GOT3 (cell line): ENCODE measurements at places on chromosomes 16 and 17.

DNA sequence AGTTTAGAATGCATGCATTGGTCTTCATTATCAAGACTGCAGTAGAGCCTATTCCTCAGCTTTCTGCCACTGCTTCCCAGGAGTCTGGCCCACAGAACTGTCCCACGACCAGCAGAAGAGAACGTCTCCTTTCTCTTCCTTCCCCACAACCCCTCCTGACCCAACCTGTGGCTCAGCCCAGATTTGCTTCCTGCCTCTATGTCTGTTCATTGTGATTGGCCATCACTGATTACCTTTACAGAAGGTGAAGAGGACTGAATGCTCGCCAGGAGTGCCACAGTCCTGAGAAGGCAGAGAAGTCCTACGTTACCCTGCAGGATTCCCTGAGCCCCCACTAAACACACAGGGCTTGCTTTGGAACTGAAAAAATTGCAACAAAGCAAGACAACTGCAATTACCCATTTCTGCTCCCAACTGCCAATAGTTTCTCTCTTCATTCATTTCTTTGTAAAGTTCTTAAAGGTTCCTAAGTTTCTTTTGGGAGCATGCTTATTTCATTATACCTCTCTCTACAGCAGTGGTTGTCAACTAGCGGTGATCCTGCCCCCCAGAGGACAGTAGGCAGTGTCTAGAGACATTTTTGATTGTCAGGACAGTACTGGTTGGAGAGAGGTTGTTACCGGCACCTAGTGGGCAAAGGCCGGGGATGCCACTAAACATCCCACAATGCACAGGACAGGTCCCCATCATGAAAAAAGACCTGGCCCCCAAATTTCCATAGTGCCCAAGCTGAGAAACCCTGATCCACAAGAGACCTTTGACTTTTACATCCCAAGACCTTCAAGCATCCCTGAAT lies 4.5 kb upstream of the NAT9 start:
- DNase-seq: no peak

- DNase-seq: no peak
These were observed 15.1 kb downstream of the SLC5A10 start for GRCh38 chr17:18966831-18967624.

- DNase-seq: no peak
These were observed 9.6 kb downstream of the STX8 start for GRCh38 chr17:9566067-9566466.

- DNase-seq: no peak
These were observed 405.9 kb downstream of the SHISA9 start for GRCh38 chr16:13307255-13307654.

DNA sequence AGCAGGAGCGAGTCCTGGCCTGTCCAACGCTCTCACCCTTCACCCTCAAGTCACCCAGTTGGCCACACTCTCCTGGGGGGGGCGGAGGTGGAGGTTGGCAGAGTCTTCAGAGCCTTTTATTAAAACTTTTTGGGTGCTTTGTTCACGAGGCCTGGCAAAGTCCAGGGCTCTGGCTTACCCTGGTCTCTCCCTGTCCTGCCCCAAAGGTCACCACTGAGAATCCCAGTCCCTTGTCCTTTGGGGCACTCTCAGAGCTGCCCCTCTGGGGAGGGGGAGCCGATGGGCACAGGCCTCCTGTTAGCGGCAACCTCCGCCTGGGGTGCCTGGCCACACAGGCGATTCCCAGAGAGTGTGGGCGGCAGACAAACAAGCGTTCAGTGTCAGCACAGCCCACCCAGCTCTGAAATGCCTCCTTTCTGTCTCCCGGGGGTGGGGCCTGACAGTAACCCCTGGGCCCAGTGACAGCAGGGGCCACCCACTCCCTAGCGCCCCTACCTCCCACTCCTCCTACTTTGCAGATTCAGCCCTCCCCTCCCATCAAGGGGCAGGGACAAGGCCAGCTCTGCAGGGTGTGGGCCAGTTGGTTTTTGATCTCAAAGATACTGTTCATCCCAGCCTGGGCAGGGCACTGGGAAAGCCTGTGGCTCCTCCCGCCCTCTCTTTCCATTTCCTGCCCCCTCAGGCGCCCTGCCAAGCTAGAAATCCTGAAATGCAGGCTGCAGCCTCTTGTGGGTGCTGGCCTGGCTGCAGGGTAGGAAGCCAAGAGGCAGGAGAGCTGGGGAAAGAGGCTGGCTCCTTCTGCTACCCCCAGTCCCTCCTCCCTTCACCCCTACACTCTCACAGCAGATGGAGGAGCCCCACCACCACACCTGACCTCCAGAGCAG lies 36.6 kb upstream of the EMP2 start:
- DNase-seq: no peak

DNA sequence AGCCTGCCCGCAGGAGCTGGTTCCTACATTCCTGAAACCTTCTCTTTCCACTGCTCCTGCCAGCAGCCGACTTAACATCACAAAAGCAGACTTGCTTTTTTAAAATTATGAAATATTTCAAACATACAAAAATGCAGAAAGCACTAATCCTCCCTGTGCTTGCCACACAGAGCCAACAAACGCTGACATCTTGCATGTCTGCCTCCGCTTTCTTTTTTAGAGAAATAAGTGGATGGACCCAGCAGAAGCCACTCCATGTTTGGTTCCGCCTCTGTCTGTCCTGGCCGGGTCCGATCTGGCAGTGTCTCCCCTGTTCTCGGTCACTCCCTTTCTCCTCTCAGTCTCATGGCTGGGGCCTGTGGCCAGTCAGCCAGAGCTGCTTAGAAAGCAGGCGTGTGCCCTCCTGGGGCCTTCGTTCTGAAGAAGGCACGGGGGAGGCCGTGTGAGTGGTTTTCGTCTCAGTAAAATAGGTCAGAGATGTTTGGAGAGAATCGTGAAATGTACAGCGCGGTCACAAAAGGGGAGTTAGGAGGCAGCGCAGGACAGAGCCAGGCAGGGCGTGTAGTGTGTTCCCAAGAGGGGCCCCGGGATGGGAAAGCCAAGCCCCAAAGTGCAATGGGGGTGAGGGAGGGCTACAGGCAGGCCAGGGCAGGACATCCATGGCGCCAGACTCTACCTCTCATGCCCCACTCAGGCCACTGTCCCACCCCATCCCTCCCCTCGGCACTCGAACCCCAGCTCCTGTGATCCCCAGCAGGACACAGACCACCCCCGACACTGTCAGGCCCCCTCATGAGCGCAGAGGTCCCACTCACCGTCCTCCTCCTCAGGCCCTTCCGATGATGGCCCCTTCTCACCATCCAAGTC lies 23.2 kb downstream of the MXRA7 start:
- no peak for DNase-seq

DNA sequence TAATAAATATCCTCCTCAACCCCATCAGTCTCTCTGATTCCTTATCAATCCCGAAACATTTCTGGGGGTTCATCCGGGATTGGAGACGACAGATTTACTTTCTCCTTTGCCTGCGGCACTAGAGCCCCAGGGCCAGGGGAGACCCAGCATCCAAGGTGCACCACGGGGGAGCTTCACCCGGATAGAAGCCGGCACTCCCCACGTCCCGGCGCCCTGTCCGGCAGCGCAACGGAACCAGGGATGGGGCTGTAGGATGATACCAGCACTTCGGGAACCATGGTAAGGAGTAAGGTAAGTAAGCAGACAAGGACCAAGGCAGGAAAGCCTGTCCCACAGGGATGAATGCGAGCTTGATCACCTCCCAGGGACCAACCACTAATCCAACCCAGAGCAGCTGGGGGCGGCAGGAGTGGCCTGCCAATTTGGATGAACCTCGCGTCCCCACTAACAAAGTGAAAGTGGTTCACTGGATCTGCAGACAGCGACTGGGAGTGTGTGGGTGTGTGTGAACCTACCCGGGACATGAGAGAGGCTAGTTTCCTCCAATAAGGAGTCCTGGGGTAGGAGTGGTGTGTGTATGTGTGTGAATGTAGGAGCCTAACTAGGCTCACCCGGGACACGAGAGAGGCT lies 11.9 kb downstream of the POLR3K start:
- DNase-seq: no peak

- DNase-seq: no peak
These were observed 48.1 kb downstream of the BEAN1 start for GRCh38 chr16:66475232-66475631.

GRCh38 chr16:77540646-77541045 lies 105.8 kb upstream of the ADAMTS18 start:
- no peak for DNase-seq

GRCh38 chr16:704552-705380 lies 835 bp downstream of the FBXL16 start:
- DNase-seq: no peak

DNA sequence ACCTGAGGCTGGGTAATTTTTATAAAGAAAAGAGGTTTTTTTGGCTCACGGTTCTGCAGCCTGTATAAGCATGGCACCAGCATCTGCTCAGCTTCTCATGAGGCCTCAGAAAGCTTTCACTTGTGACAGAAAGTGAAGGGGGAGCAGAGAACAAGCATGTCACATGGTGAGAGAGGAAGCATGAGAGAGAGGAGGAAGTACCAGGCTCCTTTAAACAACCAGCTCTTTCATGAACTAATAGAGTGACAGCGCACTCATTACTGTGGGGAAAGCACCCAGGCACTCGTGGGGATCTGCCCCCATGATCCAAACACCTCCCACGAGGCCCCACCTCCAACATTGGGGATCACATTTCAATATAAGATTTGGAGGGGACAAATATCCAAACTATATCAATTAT lies 86.8 kb downstream of the USP32 start:
- DNase-seq: no peak

DNA sequence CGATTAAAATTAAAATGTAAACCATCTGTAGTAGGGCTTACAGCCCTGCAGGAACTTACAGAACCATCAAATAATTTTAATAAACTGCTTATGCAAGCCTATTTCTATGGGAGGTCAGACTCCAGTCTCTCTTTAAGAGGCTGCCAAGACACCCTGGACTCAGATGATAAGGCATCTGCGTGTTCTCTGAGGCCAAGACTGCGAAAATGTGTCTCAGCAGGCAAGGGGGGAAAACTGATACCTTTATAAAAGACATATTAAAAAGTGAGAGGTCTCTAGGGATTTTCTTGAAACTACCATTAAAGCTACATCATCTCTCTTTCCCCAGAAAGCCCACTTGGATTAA lies 32.2 kb downstream of the MPHOSPH6 start:
- DNase-seq: no peak

DNA sequence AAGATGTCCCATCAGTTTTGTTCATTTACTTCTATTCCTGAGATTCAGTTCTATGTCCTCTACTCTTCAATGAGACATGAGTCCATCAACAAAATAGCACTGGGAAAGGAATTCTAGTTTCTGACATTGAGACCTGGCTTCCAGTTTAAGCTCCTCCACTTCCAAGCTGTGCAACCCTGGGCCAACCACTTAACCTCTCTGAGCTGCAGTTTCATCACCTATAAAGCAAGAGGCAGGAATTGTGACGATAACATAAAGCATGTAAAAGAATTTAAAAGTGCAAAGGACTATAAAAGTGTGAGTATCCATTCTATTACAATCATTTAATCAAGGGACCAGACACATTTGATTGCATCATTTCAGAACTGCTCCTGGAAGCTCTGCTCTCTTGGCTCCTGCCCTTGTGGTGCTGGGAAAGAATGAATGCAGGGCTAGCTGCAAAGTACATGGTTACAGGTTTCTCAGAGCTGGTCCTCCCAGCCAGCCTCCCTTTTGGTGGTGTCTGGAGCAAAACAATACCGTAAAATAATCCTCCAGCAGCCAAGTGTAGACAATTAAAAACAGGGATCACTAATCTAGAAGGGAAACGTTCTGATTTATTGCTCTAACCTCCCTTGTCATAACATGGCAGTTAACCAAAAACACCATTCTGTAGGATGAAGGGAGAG lies 113.9 kb downstream of the VPS53 start:
- no peak for DNase-seq

DNA sequence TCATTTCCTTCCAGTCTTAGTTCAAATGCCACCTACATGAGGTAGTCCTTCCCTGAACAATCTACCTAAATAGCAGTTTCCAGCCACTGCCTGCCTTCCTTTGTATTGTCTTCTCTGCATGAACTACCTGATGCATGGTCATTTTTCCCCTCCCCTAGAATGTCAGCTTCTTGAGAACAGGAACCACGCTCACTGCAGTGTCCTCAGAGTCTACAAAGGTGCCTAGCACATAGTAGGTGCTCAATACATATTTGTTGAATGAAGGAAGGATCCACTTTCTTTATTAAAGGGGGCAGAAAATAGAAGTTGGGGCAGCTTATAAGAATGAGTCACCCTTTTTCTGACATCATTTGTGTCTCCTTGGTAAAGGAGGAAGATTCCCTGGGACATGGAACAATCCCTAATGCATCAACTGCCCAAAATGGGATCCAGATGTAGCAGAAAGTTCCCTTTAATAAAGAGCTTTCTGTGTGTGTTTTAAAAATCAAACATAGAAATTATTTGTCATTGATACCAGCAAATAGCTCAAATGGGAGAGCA lies 4.4 kb upstream of the CYLD start:
- no peak for DNase-seq
